ENCODE measurements at places on chromosomes 12 and 14. TPM values are rescaled to one million over a fixed set of nuclear protein-coding genes. Genes with fewer than 3 reads are reported as not detected.

Gene IRAK3
- 7.4 TPM for total RNA-seq

Gene SCYL2
- total RNA-seq: 41.4 TPM

Gene MSRB3
- total RNA-seq: 63.7 TPM

Gene P2RX2
- total RNA-seq: not detected
